Posterior vena cava (tissue), 2 donors: ENCODE measurements at places on chromosomes 11 and 22. TPM values are rescaled to one million over a fixed set of nuclear protein-coding genes. Genes with fewer than 3 reads are reported as not detected.

Gene LIPT2
- 1.2 TPM for total RNA-seq

Gene MRPL17
- total RNA-seq: 28.2 TPM

Gene LRRC32
- total RNA-seq: 108 TPM

Gene CELSR1
- total RNA-seq: 2.6 TPM

Gene TSSK2
- not detected for total RNA-seq

Gene TIGD3
- not detected for total RNA-seq

Gene KRTAP5-10
- not detected for total RNA-seq

Gene MS4A2
- 1.4 TPM for total RNA-seq
